ENCODE measurements at places on chromosomes 4 and X.
A peak's percentile ranks its signal among the peaks of the same experiment; 100 is the strongest.

DNA sequence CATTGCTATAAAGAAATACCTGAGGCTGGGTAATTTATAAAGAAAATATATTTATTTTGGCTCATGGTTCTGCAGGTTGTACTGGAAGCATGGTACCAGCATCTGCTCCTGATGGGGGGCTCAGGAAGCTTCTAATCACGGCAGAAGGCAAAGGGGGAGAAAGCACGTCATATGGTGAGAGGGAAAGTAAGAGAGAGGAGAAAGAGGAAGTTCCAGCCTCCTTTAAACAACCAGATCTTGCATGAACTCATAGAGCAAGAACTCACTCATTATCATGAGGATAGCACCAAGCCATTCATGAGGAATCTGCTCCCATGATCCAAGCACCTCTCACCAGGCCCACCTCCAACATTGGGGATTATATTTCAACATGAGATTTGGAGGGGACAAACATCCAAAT lies 125.0 kb upstream of the GRPR start:
- DNase-seq: no peak

GRCh38 chr4:174707051-174707676 lies 121.9 kb downstream of the GLRA3 start:
- no peak for DNase-seq

DNA sequence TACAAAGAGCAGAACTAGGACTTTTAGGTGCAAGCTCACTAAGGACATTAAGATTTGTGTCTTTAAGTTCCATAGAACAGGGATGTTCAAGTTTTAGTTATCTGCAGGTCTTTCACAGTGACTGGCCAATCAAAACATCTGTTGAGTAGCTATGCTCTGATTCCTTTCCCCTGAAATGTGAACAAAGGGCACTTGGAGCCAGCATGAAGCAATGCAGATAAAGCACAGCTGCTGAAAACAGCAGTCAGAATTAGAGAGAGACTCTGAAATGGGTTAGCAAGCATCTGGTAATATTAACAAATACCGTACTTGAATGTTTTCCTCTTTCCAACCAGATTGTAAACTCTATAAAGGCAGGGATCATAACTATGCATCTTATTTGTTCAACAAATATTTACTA lies 276.9 kb downstream of the RAB28 start:
- peak; percentile 12 for DNase-seq

GRCh38 chrX:38664285-38664684 lies 102.9 kb downstream of the TSPAN7 start:
- peak; percentile 48 for DNase-seq

DNA sequence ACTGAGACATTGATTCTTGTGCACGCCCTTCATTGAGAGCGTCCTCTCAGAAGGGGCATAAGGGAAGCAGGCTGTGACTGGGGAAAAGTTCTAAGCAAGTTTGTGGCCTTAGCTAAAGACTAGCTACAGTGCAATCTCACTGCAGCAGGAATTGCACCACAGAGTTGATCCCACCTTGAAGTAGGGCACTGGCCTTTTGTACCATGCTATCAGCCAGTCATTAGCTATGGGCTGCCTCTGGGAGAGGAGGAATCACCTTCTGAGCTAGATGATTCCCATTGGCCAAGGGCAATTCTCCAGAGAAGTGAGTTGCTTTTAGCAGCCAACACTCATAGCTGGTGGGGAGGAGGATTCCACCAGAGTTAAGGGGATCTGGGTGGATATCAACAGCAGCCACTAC lies 142.6 kb upstream of the SCML1 start:
- no peak for DNase-seq

Measured in mesenchymal stem cell (in vitro differentiated cells and primary cell).